ENCODE measurements at places on chromosomes 1 and 21.

- no peak for DNase-seq
These were observed 97.4 kb downstream of the MIS18A start for GRCh38 chr21:32181457-32181856.

- DNase-seq, result no peak
These were observed 10.8 kb upstream of the TIAM1 start for GRCh38 chr21:31354604-31355443.

- DNase-seq, result peak; percentile 42
These were observed 695.4 kb downstream of the BRINP3 start for GRCh38 chr1:189782295-189782694.

DNA sequence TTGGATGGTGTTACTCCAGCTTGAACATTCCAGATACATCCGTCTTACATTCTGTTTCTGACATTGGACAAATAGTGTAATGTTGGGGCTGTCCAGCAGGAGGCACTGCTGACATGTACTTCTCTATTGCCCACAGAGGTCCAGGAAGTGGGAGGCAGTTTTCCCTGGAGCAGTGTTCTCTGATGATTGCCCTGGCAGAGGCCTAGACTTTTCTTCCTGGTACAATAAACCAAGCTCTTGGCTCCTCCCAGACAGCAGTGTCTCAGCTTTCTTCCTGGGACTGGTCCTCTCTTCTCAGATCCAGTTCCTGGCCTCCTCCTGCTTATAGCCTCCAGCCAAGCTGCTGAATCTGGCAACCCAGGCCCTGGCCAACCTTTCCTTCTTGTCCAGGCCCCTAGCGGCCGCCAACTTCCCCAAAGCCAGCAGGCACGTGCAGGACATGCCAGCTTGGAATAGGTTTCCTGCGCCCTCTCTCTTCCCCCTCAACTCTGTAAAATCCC is 14.9 kb upstream of the IFNLR1 start:
- DNase-seq, result peak; percentile 81

- DNase-seq, result peak; percentile 83
These were observed 217.9 kb downstream of the NTNG1 start for GRCh38 chr1:107358619-107359327.

GRCh38 chr1:190067592-190067991 is 410.1 kb downstream of the BRINP3 start:
- peak; percentile 47 for DNase-seq

Measured in NCI-H69 (cell line).